Stimulated activated CD4-positive, alpha-beta T cell treated with anti-CD3 and anti-CD28 coated beads, Interleukin-15, amount 100 ng/mL, for 1 hour (primary cell): ENCODE measurements at places on chromosomes 16 and 17.

DNA sequence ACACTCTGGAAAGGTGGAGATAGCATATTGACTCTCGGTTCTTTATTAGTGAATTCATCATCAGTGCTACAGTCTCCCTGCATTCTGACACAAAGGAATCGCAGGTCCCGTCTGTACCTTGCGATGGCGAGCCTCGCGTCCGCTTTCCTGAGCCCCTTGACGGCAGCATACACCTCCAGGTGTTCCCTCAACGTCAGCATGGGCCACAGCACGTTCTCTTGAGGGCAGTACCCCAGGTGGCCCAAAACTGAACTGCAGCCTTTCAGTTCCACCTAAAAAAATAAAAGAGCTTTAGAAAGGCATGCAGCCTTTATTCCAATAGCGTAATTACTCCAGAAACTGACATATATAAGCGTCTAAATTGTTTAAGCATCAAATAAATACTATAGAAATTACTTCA lies 24.2 kb upstream of the ABCA9 start:
- no peak for DNase-seq

DNA sequence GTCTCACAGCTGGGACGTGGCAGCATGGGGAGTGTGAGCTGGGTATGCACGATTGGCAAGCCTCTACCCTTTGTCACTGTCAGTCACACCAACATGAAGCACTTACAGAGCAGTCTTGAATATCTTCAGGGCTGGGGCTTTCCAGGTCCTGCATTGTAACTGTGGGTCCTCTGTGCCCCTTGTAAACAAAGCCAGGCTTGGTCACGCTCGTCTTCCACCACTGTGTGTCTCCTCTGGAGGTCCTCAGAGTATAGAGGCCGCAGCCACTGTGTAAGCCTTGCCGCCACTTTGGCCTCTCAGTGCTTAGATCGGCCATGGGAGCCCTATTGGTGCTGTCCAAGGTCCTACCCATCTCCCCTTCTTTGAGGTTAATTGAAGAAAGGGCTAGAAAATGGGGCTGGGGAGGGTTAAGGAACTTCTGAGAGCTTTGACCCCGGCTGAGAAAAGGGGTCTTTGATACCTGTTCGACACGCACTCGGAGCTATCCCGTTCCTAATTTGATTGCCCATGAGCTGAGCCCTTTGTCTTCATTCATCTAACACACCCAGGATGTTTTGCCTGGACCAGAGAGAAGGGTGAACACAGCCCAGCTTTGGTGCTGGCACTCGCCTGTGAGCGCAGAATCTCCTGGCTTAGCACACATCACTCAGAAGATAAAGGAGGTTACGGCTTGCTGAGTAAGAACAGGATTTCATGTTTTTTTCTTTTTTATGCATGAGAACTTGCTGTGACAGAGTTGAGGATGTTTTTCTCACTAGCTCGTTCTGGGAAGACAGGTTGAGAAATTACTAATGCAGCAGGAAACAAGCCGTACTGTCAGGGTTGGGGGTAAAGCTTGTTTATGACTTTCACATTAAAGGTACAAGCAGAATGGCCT lies 267.9 kb downstream of the CPPED1 start:
- no peak for DNase-seq

DNA sequence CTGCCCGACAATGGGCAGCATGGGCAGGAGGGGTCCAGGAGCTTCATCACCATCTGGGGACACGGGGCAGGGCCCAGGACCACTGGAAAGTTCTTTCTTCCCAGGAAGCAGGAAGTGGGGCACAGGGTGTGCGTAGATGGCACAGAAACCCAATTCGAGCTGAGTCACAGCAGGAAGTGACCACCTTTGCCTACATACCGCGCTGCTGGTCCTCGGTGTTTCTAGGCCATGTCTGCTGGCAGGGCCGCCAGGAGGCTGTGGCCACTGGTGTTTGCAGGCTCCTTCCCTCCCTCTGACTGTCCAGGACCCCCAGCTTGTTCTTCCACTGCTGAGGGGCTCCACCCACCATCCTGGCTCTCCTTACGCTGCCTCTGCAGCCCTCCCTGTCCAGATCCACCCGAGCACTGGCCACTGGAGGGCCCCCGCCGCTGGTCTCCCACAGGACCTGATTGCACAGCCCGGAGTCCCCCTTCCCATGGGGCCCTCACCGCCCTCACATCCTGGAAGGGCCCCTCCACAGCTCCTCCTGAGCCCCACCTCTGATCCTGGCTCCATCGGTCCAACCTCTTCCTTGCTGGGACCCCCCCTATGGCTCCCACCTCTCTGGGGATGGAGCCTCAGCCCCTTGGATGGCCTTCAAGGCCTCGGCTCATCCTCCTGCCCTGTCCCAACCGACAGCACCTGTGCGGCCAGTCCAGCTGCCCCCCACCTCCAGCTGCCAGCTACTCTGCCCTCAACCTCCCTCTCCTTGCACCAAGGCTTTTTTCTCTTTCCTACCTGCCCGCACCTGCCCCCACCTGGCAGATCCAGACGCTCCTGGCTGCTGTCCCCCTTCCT lies 14.5 kb upstream of the RASD1 start:
- no peak for DNase-seq

GRCh38 chr16:55130456-55130855 lies 193.5 kb upstream of the IRX6 start:
- no peak for DNase-seq

DNA sequence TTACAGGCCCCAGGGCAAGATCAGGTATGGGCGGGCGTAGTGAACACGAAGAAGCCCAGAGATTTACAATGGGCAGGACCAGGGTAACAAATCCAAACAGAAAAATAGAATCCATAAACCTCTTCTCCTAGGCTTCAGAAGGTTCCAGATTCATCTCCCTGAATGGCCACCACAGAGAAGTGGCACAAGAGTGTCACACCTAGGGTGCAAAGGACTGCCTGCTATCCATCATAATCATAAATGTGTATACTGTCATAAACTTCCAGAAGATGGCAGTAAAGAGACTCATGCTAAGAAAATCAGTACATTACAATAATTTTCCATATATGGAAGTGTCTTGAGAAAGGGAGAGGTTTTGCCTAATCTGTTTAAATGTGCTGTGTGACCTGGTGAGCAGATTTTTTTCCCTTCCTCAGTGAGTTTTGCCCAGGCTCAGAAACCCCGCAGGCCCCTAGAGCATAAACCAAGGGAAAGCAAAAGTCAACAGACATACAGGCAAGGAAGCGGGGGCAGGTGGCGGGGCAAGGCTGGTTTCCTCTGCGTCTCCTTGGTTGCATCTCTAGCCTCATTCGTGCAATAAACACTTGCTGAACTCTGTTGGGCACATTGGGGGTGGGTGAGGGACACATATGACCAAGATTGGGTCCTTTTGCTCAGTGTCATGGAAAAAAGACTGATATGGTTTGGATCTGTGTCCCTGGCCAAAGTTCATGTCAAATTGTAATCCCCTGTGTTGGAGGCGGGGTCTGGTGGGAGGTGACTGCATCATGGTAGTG lies 92.0 kb upstream of the CDH5 start:
- DNase-seq = no peak

GRCh38 chr16:1152651-1153259 lies at the start of gene CACNA1H:
Gene CACNA1H (plus strand): TSS chr16:1153106. CDS start chr16:1153738, 632 bp downstream.
- DNase-seq = peak; percentile 55

DNA sequence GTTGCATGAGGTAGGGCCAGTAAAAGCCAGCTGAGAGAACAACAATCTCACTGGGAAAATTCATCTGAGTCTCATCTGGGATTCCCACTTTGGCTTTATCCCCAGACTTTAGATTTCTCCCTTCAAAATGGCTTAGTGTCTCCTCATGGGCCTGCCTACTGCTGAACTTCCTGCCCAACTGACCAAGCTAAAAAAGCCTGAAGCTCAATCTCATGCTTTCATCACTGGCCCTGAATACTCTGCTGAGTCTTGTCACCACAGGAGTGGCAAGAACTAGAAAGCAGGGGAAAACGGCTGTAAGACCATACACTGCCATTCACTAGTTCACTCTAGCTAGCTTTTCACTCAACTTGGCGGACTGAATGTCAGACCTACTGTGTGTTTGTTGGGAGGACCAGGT lies 96.4 kb upstream of the NOG start:
- no peak for DNase-seq

DNA sequence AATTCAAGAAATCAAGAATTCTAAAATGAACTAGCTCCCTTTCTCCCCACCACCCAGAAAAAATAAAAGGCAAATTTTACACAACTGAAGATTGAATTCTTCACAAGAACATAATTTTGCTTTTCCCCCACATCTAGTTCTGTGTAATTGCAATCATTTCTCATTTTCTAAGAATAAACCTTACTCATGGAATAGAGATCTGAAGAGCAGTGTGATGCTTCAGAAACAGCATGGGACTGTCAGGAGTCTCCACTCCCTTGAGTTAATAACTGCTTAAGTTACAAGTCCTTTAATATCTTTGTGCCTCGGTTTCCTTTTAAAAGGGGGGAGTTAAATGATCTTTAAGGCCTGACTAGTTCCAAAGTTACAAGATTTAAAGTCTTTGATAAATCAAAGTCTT lies 53.7 kb downstream of the CACNG1 start:
- DNase-seq = no peak

DNA sequence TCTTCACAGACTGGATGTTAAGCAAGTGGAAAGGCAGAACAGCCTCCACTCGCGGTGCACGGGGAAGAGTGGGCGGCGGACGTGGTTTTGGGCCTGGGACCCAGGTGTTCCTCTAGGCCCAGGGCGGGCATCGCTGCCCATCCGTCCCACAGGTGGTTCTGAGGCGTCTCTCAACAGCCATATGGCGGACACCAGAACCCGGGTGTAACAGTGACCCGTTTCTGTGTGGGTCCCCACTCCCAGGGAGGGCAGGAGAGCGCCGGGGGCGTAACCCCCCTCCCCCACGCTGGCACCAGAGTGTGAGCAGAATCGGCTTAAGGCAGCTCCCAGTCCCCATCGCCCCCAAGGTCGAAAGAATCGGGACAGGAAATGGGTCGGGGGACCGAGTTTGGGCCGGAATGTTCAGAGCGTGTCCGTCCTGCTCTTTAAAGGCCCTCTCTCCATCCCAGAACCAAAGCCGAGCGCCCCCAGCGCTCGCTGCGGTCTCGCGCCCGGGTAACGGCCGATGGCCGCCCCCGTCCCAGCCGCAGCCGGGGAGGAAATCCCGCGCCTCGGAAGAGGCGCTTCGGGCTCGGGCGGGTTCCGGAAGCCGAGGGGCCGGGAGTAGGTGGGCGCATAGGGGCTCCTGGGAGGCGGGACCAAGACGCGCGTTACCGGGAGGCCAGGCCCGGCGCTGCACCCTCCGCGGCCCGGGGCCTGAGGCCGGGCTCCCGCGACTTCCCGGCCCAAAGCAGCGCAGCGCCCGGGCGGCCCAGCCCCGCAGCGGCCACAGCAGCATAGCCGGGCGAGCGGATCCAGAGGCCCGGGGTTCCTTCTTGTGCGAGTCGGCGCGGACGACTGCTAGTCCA lies at the start of gene TK2:
TK2 (minus strand) TSS at position 839 of the 848 bp plus-strand sequence; CDS start at position 778, 61 bp downstream.
- DNase-seq = peak; percentile 19

DNA sequence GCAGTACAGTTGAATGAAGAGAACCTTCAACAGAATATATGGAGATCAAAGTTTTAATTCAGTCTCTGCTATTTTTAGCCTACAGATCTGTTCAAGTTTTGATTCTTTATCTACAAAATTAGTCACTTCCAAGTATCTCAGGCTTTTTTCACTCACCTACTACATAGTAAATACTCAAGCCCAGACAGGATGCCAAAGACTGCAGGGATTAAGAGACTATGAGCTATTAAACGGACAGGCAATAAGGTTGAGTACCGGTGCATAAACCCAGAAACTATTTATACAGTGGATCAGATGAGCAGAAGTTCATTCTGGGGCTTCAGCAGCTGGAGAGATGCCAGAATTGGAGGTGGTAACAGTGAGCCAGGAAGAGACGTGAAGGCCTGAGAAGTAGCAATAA lies 18.7 kb upstream of the OR3A1 start:
- no peak for DNase-seq

GRCh38 chr16:928526-928925 lies 42.3 kb downstream of the LMF1 start:
- no peak for DNase-seq

- no peak for DNase-seq
Measured at GRCh38 chr16:23424292-23424958, 28.6 kb downstream of the COG7 start.

GRCh38 chr17:81867991-81868673 lies 3.0 kb downstream of the ARHGDIA start:
- DNase-seq = no peak

DNA sequence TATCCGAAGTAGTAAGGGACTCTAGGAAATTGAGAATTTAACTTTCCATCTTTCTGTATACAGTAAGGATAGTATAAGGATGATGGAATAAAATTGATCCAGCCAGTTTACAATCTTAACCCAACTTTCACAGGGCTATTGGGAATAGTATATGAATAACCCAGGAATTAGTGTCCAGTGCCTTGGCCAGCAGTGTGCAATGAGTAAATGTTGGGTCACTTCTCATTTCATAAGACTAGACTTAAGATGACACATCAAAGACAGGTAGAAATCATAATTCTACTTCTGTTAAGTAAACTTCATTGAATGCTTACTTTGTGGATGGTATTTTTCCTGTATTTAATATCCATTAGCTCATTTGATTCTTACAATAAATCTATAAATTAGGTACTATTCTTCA lies 949.6 kb upstream of the GOT2 start:
- no peak for DNase-seq

DNA sequence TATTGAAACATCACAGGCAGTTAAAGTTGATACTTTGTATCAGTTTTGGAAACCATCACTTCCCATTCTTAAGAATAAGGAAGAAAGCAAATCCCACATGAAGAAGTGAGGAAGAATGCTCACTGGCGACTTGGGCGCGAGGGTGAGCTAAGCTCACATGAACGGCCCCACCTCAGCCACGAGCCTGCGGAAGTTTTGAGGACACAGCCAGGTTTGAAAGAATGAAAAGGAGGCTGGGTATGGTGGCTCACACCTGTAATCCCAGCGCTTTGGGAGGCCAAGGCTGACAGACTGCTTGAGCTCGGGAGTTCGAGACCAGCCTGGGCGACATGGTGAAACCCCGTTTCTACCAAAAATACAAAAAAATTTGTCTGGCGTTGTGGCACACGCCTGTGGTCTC lies 110.3 kb upstream of the CHMP6 start:
- no peak for DNase-seq

- no peak for DNase-seq
Measured at GRCh38 chr16:19210968-19211367, 42.9 kb downstream of the SYT17 start.

GRCh38 chr17:18129041-18129502 lies 20.5 kb downstream of the MYO15A start:
- no peak for DNase-seq
